MCF 10A (cell line): ENCODE measurements at places on chromosomes 7 and 10.
A peak's percentile ranks its signal among the peaks of the same experiment; 100 is the strongest.

GRCh38 chr7:23598296-23598695 is 1.1 kb downstream of the CCDC126 start:
- DNase-seq = peak; percentile 53

DNA sequence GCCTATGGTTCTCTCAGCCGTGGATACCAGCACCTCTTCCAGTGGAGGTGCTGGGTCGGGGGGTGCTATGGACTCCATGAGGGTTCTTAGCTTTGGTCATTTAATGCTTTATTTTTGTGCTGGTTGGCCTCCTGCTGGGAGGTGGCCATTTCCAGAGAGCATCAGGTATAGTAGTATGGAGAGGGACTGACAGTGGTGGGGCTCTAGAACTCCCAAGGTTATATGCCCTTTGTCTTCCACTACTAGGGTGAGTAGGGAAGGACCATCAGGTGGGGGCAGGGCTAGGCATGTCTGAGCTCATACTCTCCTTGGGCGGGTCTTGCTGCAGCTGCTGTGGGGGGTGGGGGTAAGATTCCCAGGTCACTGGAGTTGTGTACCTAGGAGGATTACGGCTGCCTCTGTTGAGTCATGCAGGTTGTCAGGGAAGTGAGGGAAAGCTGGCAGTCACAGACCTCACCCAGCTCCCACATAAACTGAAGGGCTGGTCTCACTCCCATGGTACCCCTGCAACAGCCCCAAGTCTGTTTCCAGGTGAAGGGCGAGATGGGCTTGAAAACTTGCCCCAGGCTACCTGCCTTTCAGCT is 763.2 kb upstream of the LRRTM3 start:
- peak; percentile 62 for DNase-seq

DNA sequence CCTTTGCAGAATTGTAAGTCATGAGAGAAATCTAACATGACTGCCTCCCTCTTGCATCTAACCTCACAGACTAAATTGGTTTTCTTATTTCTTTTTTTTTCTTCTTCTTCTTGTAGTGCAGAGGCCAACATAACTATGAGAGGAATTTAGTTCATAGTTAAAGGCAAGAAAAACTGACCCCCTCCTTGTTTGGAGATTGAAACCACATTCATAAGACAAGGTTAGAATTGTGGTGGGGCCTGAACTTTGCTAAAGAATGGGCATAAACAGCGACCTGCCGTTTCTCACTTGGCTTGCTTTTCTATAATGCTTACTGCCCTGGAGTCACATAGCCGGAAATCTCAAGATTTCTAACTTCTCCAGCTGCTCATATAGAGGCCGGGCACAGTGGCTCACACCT is 2.4 kb upstream of the POLM start:
- no peak for DNase-seq

DNA sequence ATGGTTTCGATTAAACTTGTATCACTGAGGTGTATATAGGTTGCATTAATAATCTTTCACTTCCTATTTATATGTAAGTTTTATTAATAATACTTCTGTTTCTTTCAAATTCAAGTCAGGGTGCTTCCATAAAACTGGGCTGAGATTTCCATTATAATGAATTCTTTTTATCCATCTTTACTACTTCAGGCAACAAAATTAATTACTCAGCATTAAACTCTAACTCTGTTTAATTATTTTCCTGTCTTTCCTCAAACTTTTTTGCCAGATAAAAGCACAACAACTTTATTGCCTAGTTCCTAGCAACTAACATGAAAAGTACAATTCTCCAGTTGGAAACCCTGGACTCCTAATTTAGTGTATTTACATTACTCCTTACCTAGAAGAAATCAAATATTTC is 3.0 kb upstream of the MINDY3 start:
- no peak for DNase-seq

DNA sequence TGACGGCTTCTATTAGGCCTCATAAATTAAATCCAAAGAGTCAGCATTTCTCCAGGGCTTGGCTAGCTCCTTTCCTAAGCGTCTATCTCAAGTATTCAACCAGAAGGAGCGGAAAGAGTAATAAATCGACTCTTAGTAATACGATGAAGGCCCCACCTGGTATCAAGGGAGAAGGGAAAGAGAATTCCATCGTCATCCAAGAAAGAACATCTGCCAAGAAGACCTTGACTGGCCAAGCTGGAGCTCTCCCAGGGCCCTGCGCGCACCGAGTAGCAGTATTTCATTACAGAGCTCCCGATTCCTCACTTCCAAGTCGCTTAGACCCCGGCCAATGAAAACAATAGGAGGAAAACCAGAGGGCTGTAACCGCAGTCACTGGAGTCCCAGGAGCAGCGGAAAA is 178.0 kb upstream of the FRMD4A start:
- no peak for DNase-seq

- no peak for DNase-seq
Measured at GRCh38 chr10:38027986-38028385, 17.5 kb downstream of the ZNF33A start.

- no peak for DNase-seq
Measured at GRCh38 chr10:103775776-103776175, 79.6 kb downstream of the SH3PXD2A start.

DNA sequence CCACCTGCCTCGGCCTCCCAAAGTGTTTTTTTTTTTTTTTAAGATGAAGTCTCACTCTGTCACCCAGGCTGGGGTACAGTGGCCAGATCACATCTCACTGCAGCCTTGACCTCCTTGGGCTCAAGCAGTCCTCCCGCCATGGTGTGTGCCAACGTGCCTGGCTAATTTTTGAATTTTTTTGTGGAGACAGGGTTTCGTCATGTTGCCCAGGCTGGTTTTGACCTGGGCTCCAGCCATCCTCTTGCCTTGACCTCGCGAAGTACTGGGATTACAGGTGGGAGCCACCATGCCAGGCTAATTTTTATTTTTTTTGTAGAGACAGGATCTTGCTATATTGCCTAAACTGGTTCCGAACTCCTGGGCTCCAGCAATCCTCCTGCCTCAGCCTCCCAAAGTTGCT is 9.0 kb upstream of the MLXIPL start:
- DNase-seq = no peak
